Mesendoderm (in vitro differentiated cells): ENCODE measurements at places on chromosomes 12 and 14.

- no peak for DNase-seq
These were observed 38.5 kb downstream of the TRIM9 start for GRCh38 chr14:51056421-51056820.

GRCh38 chr12:69099201-69099837 lies 140.1 kb upstream of the CPSF6 start:
- DNase-seq, result peak; percentile 25

DNA sequence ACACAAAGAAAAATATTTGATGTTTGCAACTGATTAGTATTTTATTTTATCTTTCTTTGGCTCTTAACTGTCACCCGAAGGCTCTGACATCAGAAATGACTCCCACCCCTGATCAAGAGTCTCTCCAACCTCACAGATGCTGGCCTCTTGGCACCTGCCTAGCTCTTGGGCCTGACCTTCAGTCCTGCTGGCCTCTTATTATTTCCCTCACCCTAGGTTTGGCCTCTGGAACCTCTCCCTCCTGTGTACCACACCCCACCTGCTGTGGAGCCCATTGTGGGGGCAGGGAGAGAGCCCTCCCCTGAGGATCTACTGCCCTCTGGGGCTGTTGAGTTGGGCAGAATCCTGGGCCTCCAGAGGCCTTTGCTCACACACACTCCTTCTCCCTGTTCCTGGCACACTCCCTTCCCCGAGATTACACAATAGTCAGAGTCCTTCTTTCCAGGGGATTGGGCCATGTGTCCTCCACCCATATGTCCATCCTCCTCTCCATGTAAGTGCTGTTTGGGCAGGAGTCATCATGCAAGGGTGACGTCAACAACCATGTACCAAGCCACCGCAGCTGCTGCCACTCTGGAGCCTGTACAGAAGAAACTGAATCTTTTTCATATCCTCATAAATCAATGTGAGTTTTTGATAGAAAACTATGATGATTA lies 124.3 kb downstream of the RASSF9 start:
- no peak for DNase-seq

DNA sequence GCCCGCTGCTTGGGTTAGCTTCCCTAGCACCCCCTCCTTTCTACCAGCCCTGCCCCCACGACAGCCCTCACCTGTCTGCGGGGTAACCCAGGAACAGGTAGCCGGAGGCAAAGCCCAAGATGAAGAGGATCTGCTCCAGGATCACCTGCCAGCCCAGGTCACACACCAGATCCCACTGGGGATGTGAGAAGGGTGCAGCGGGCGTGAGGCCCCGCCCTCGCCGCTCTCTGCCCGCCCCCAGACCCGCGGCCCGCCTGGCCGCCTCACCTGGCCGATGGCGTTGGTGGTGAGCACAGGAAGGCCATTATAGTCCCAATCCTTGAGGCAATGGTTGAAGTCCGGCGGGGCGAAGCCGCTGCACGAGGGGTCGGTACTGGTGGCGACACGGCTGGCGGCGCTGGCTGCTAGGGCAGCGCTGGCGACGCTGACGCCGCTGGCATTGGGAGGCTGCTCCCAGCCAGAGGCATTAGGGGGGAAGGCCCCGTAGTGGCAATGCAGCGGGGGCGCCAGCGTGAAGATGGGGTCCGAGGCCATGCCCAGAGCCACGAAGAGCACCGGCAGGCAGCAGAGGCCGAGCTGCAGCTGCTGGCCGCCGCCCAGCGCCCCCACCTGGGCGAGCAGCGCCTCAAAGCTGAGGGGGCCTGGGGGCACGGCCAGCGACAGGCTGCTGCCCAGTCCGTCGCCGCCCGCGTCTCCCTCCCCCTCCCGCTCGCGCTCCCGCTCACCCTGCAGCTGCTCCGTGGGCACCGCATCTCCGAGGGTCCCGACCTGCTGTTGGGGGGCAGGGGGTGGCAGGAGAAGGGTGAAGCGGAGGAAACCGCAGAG lies 794 bp downstream of the SLC22A17 start:
- peak; percentile 59 for DNase-seq

DNA sequence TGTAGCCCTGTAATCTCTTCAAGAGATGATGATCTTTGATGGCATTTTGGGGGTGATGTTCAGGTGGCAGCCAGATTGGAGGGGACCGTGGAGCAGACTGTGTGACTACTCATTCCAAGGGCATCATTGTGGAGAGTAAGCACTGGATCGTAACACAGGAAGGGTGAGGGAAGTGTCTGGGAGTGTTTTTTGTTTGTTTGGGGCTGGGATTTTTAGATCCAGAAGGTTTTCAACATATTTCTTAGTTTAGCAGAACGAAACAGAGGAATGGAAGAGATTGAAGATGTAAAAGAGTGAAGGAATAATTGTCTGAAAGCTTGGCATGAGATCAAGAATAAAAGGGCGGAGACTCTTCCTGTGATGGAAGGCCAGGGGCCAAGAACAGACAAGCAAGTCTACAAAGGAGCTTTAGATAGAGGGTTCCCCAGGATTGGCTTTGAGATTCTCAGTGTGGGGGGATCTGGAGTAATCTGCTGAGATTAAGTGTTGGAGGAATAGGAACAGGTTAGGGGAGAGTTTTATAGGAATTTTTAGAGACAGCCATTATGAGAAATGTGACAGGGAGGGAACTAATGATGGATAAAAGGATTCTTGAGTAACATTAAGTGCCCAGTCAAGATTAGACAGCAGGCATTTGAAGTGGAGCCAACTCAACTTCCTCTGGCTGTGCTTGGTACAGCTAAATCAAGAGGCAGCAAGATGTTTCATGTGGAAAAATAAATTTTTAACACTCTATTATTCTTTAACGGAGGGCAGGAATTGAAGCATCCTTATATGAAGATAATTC lies 79.7 kb upstream of the REP15 start:
- DNase-seq, result no peak

DNA sequence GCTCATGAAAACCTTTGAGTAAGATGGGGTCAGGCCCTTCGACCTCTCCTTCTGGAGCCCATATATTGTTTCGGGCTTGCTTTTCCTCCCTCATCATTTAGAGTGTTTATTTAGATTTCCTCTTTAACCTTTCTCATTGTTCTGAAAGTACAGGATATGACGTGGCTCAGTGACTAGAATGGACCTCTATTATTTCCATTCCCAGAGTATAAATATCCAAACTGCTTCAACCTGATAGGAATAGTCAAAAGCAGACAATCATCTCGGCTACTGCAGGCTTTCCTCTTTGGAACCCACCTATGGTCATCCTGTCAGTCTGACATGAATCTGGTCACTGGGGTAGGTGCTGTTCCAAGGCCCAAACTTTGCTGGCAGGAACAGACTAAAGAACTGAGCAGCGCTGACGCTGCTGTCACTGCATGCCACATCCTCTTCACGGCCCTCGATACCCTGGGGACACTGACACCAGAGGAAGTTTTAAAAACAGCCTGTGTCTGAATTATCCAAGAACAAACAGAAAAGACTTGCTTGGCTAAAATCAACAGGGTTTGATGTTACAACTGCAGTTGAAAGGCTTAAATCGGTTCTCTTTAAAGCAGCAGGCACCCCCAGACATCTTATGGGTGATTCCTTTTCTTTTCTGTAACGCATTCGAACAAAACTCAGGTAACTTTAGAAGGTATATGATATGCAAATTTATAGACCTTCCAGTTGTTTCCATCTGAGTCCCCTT lies 5.0 kb upstream of the DDX47 start:
- DNase-seq, result no peak

- no peak for DNase-seq
These were observed 35.7 kb downstream of the LGR5 start for GRCh38 chr12:71475280-71475679.

- DNase-seq, result no peak
These were observed 544.1 kb downstream of the KCNH5 start for GRCh38 chr14:62501021-62501750.

DNA sequence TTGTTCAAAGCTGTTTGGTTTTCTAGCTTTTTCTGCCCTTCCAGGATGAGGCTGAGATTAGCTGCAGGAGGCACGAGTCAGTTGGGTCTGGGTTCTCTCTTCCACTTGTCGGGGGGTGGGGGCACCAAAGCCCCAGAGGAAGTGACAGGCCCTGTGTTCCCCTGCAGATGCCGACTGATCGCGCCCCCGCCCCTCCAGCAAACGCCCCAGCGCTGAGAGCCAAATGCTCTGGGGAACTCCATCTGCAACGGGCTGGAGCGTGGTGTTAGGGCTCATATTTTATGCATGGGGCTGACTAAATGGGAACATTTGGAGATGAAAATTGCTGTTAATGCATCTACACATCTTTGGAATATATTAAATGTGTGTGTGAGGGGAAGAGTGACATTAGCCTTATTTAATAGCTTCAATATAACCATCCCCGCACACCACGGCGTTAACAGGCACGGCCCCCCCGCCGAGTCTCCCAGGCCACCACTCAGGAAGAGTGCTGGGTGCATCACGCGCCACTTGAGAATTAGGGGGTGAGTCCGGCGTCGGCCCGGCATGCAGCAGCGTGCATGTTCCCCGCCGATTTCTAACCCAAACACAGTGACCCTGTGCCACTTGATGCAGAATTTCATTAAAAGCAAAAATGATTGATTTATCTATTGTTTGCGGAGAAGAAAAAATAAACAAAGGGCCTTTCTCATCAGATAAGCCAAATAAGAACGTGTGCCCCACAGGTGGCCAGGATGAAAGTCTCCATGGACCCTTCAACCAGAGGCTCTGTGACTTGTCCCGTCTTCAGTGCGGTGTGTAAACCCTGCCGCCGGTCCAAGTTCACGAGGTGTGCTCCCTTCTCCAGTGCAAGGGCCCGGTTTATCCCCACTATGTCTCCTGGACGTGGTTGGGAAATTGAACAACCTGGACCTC lies 165.0 kb upstream of the RTL1 start:
- DNase-seq, result peak; percentile 20

- no peak for DNase-seq
These were observed 203 bp downstream of the NFATC4 start for GRCh38 chr14:24368212-24368561.

DNA sequence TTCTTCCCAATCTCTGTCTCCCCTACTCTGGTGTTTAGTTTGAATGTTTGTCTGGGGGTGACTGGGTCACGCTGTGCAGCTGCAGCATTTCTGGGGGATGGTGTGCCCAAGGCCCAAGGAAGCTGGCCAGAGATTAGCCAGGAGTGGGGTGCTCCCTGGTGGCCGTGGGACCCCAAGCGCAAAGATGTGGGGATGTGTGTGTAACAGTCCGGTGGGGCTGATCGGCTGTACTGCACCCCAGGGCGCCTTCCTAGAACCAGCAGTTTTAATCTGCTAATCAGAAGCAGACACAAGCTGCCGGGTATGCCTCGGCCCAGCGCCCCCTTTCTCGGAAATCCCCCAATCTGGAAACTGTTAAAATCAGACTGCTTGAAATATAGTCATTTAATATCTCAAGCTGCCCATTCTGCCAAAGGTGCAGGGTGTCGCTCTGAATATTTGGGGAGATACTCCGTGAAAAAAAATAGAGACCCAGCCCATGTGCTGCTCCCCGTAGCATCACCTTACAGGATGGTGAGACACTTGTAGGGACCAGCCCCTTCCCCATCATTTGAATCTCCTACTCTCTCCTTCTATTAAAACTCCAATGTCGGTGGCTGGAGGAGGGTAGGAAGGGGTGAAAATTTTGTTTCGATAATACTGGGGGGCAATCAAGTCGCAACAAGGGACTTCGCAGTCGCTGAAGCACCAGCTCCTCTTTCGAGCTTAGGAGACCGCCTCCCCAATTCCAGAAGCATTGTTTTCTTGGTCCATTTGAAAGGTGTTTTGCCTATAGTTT lies 4.3 kb downstream of the HOXC9 start:
- no peak for DNase-seq

DNA sequence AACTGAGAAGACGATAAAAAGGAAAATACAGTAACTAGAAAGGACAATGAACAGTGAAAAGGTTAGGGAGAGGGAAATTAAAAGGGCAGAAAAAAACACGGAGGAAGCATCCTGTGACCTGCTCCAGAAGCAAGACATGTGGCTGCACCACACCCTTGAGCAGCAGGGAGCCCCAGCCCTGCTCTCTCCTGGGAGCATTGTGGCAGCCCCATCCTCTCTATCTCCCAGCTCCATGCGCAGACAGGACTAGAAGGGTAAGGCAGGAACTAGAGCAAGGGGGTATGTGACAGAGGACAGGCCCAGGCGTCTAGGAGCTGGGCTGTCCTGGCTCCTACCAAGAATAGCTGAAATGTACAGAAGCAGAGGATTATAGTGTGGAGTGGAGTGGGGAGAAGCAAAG lies 38.6 kb upstream of the SMUG1 start:
- no peak for DNase-seq

- DNase-seq, result peak; percentile 95
These were observed 121.9 kb upstream of the SLC38A2 start for GRCh38 chr12:46494424-46494823.

GRCh38 chr14:88044444-88044758 lies 39.5 kb downstream of the GPR65 start:
- no peak for DNase-seq

- peak; percentile 70 for DNase-seq
These were observed 1.3 kb downstream of the CAMKK2 start for GRCh38 chr12:121295116-121295745.

GRCh38 chr14:66501592-66501991 lies 6.4 kb upstream of the GPHN start:
- DNase-seq, result no peak

- DNase-seq, result no peak
These were observed 147.0 kb downstream of the SLC16A7 start for GRCh38 chr12:59742841-59743240.

- DNase-seq, result no peak
These were observed 26.0 kb downstream of the SCYL2 start for GRCh38 chr12:100293017-100293416.

- no peak for DNase-seq
These were observed 75.8 kb downstream of the DAD1 start for GRCh38 chr14:22513066-22513812.

GRCh38 chr12:90163975-90164374 lies 455.3 kb upstream of the ATP2B1 start:
- peak; percentile 6 for DNase-seq

DNA sequence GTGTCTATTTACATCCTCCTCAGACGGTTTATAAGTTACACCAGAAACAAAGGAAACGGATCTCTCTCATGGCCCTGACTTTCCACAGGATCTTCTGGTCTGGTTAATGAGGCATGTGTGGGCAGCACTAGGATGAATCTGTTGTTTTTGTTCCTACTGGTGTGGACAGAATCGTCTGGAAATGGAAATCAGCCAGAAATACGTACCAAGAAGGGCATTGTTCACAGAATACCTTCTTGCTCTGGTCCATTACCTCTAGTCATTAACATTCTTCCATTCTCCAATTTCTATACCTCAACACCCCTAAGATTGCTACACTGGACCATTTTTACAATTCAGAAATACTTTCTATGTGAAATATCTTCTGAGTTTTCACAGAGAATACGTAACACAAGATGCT lies 86.0 kb downstream of the TPH2 start:
- DNase-seq, result no peak

- DNase-seq, result no peak
These were observed 162.4 kb downstream of the KICS2 start for GRCh38 chr12:64059685-64060084.
